Activated CD8-positive, alpha-beta memory T cell treated with anti-CD3 and anti-CD28 coated beads, Interleukin-2, amount 10 ng/mL, durations not matched to agents 7 days and 5 days (primary cell): ENCODE measurements at places on chromosomes 4 and X.

GRCh38 chr4:87911252-87911774 is 64.2 kb upstream of the SPP1 start:
- H3K27ac ChIP-seq, result no peak overlapping the region
- no peaks in the 10 kb centered on the region for H3K4me1 ChIP-seq
- H3K27me3 ChIP-seq, result peaks cover 35% of the 10 kb centered on the region
- H3K36me3 ChIP-seq, result no peaks in the 10 kb centered on the region

GRCh38 chr4:70734168-70734954 is 12.6 kb downstream of the RUFY3 start:
- H3K4me1 ChIP-seq, result peaks cover 32% of the 10 kb centered on the region
- peak overlapping the region; percentile 73 for H3K4me3 ChIP-seq
- H3K36me3 ChIP-seq, result no peaks in the 10 kb centered on the region
- H3K27ac ChIP-seq, result peak overlapping the region; percentile 87
- H3K27me3 ChIP-seq, result no peaks in the 10 kb centered on the region
- DNase-seq, result peak; percentile 71

DNA sequence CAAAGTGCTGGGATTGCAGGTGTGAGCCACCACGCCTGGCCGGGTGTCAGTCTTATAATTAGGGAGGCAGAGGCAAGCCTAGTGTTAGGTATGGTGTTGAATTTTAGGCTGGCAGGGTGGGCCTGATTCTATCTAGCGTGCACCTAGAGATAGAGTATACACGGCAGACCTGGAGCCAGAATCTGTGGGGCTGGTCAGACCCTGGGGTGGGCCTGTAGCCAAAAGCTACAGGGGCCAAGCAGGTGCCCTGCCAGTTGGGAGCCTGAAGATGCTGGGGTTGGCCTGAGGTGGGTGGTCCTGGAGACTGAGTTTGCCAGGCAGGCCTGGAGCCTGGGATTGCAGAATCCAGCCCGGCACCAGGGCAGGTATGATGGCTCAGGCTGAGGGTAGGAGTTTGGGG is 1580.3 kb downstream of the ARAP2 start:
- H3K27ac ChIP-seq, result no peak overlapping the region
- H3K27me3 ChIP-seq, result no peaks in the 10 kb centered on the region
- no peaks in the 10 kb centered on the region for H3K4me1 ChIP-seq

- H3K27me3 ChIP-seq, result no peaks in the 10 kb centered on the region
- H3K36me3 ChIP-seq, result no peaks in the 10 kb centered on the region
- no peaks in the 10 kb centered on the region for H3K4me1 ChIP-seq
- DNase-seq, result no peak
- no peak overlapping the region for H3K4me3 ChIP-seq
Measured at GRCh38 chr4:42711496-42711895, 54.6 kb upstream of the ATP8A1 start.

DNA sequence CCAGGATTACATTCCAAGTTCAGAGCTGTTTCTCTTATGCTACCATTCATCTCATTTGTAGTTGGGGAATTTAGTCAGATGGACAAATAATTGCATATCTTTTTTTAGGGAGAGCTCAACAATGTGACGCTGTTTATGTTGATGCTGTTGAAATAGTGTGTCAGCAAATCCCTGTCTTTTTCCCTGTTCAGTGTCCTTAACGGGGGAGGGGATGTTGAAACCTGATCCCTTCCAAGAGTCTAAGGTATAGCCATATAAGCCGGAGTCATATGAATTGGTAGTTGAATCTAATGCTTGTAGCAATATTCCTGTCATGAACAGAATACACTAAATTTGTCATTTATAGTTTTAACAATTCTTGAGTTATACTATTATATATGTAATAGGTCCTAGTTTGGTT is 293.5 kb upstream of the FAT1 start:
- no peak overlapping the region for H3K27ac ChIP-seq
- no peak overlapping the region for H3K4me3 ChIP-seq
- no peaks in the 10 kb centered on the region for H3K36me3 ChIP-seq
- H3K27me3 ChIP-seq, result no peaks in the 10 kb centered on the region

DNA sequence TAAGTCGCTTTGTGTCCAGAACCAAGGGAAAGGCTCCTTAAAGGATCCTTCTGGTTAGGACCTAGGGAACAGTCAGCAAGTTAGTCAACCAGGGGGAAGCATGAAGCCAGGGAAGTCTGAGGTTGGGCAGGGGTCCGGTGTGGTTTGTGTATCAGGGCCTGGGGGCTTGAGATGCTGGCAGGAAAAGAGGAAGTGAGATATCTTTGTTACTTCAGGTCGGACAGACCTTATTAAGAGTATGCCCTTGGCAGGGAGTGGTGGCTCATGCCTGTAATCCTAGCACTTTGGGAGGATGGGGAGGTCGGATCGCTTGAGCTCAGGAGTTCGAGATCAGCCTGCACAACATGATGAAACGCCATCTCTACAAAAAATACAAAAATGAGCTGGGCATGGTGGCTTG is 52.3 kb upstream of the TRPC5OS start:
- DNase-seq, result no peak
- no peaks in the 10 kb centered on the region for H3K36me3 ChIP-seq
- H3K4me3 ChIP-seq, result no peak overlapping the region
